ENCODE measurements at places on chromosomes 4 and X.

GRCh38 chr4:77344784-77345183, 187.8 kb downstream of the CCNG2 start:
- DNase-seq = no peak

DNA sequence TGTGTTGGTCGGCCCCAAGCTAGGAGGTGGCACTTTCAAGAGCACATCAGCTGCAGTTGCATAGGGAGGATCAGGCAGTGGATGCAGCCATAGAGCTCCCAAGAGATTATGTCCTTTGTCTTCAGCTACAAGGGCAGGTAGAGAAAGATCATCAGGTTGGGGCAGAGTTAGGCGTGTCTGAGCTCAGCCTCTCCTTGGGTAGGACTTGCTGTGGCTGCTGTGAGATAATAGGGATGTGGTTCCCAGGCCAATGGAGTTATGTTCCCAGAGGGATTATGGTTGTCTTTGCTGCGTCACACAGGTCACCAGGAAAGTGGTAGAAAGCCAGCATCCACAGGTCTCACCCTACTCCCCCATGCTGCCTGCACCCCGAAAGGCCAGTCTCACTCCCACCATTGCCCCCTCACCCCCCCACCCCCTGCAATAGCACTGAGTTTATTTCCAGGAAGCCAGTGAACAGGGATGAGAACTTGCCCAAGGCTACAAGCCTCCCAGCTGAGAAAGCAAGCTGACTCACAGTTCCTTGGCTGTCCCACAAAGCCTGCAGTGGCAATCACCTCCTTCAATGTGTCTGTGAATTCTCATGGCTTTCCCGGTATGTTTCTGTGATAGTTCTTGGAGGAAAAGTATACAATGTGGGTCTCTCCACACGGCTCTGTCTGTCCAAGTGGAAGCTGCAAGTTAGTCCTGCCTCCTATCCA, 148.4 kb downstream of the STPG2 start:
- DNase-seq = no peak

DNA sequence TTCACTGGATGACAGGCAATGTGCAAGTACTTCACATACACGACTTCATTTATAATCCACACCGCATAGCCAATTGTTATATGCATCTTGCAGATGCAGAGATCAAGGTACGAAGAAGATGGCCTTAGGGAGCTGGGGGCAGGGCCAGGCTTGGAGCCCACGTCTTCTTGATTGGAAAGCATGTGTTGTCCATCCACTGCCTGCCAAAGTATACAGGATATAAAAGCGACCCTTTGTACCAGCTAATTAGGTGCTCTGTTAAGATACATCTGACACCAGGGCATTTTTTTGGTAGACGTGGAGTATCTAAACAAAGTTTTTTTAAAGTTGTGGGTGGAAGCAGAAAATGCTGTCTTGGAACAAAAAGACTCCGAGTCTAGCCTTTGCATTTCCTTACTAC, 1.4 kb downstream of the C4orf36 start:
- no peak for DNase-seq

DNA sequence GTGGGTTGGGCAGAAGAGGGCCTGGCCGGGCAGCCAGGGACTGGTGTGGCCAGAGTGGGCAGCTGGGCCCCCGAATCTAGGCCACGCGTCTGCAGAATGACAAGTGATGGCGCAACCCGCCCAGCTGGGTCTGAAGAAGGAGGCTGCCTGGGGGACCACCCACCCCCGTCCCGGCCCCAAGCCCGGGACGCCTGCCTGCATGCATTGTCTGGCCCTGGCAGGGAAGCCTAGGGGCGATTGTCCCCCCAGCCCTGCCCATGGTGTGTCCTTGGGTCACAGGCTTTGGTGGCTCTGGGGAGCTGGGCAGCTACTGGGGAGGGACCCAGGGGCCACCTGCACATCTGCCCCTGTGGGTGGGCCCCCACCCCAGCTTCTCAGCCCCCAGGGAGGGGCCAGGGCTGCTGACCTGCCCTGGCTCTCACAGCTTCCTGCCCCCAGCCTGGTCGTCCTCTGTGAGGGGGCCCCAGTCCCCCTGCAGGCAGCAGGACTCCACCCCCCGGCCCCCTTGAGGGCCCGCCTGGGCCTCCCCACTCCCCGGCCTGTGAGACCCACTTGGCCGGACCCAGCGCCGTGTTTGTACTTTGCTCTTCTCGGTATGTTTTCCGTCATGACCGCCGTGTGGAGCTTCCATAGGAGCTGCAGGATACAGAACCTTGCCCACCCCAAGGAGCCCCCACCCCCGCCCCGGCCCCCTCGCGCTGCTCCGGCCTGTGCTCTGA, 4.9 kb downstream of the FGFR3 start:
- no peak for DNase-seq

GRCh38 chr4:168731006-168731636, 234.3 kb downstream of the PALLD start:
- DNase-seq = no peak

GRCh38 chr4:83195269-83195668, 80.7 kb upstream of the PLAC8 start:
- no peak for DNase-seq
